T-helper 17 cell (primary cell): ENCODE measurements at places on chromosomes 4 and X.
A peak's percentile ranks its signal among the peaks of the same experiment; 100 is the strongest.

DNA sequence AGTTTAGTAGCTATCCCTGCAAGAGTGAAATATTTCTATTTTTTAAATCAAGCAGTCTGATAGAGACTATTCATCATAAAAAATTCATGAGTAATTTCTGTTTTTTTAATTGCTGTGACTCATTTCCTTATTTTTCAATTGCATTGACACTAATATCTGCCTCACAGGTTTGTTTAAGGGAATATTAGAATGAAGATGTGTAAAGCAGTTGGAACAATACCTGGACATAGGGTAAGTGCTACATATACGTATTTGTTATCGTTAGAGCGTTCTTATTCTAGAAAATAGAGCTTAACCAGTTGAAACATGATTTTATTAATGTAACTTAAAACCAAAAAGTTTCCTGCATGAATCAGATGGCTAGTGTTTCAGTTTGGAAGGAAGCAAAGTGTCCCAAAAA is 2211.3 kb downstream of the PCDH7 start:
- H3K27ac ChIP-seq = no peak overlapping the region
- no peaks in the 10 kb centered on the region for H3K27me3 ChIP-seq
- no peaks in the 10 kb centered on the region for H3K4me1 ChIP-seq
- no peaks in the 10 kb centered on the region for H3K36me3 ChIP-seq
- DNase-seq = no peak
- H3K4me3 ChIP-seq = no peak overlapping the region

DNA sequence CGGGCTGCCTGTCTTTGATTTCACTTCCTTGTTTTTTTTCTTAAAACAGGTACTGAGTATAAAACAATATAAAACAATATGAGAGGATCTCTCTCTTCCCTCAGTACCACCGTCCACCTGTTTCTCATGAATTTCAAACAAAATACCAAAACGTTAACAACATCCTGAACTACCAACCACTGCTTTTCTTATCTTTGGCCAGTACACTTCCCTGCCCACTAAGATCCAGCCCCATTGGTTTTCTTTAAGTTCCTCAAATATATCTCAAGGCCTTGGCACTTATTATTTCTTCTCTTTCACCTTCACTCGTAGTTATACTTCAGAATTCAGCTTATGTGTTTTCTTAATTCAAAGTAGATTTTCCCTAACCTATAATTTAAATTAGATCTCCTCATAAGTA is 370.2 kb upstream of the GRIA3 start:
- no peaks in the 10 kb centered on the region for H3K36me3 ChIP-seq
- H3K4me1 ChIP-seq = no peaks in the 10 kb centered on the region
- no peak overlapping the region for H3K4me3 ChIP-seq
- no peaks in the 10 kb centered on the region for H3K27me3 ChIP-seq

- DNase-seq = no peak
- no peak overlapping the region for H3K27ac ChIP-seq
- H3K36me3 ChIP-seq = peaks cover 4% of the 10 kb centered on the region
- H3K4me1 ChIP-seq = peaks cover 15% of the 10 kb centered on the region
- H3K27me3 ChIP-seq = no peaks in the 10 kb centered on the region
- peak overlapping the region; percentile 85 for H3K4me3 ChIP-seq
Measured at GRCh38 chrX:154459832-154460231, 1.8 kb downstream of the PLXNA3 start.

DNA sequence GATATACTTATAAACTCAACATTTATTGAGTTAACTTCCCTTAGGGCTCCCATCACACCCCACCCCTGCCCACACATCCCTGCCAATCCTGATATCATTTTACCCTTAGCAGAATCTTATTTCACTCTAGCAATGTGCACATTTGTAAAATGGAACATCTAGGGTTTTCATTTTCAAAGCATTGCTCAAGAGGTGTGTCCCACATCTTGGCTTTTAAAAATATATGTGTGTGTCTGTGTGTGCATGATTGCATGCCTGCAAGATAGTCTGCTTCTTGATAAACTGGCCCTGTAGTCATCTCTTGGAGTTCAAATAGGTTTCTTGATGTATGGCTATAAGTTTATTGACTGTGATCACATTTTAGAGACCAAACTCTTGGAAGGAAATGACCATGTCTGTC is 26.4 kb upstream of the EGF start:
- no peaks in the 10 kb centered on the region for H3K4me1 ChIP-seq
- DNase-seq = no peak
- no peaks in the 10 kb centered on the region for H3K36me3 ChIP-seq
- no peak overlapping the region for H3K27ac ChIP-seq

GRCh38 chr4:173018446-173018845 is 150.2 kb upstream of the GALNT7 start:
- peaks cover 5% of the 10 kb centered on the region for H3K4me1 ChIP-seq
- H3K27ac ChIP-seq = no peak overlapping the region
- no peak for DNase-seq
- peaks cover 10% of the 10 kb centered on the region for H3K27me3 ChIP-seq
- H3K4me3 ChIP-seq = no peak overlapping the region

GRCh38 chr4:2793586-2794485 is 951 bp downstream of the SH3BP2 start:
- H3K27ac ChIP-seq = no peak overlapping the region
- peaks cover 49% of the 10 kb centered on the region for H3K4me1 ChIP-seq
- DNase-seq = no peak
- H3K27me3 ChIP-seq = no peaks in the 10 kb centered on the region
- no peaks in the 10 kb centered on the region for H3K36me3 ChIP-seq

- no peak overlapping the region for H3K27ac ChIP-seq
- peaks cover 6% of the 10 kb centered on the region for H3K4me1 ChIP-seq
- H3K36me3 ChIP-seq = no peaks in the 10 kb centered on the region
- no peaks in the 10 kb centered on the region for H3K27me3 ChIP-seq
Measured at GRCh38 chr4:48912349-48912748, 5.8 kb upstream of the OCIAD2 start.

DNA sequence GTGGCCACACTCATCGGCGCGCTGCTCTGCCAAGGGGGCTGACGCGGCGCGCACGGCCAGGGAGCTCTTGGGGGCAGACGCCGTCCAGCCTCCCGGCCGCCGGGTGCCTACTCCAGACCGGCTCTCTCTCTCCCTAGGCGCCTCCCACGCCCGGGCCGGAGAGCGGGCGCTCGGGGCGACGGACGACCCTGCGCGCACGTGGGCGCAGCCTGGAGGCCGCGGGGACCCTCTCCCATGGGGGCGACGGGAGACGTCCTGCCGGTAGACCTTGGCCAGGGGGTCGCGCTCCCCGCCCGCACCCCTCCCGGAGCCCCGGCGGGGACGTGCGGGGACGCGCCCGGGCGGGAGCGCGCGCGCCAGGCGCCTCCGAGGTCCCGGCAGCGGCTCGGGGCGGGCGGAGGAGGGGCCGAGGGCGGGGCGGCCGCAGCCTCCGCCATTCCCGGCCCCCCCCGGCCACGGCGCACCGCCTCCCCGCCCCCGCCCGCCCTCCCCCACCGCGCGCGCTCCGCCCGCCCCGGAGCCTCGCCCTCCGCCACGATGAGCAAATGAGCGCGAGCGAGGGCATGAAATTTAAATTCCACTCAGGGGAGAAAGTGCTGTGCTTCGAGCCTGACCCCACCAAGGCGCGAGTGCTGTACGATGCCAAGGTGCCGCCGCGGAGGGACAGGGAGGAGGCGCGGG is at the start of gene MSL3:
Gene MSL3, plus strand, starts transcription at position 519 of the 681 bp plus-strand sequence. Its CDS starts 27 bp downstream, at position 546.
- peak within 1 kb of the TSS; percentile 97 for H3K27ac ChIP-seq
- peaks cover 3% of the 10 kb centered on the region for H3K36me3 ChIP-seq
- peak within 1 kb of the TSS; percentile 99 for H3K4me3 ChIP-seq
- peak; percentile 45 for DNase-seq
- H3K27me3 ChIP-seq = no peaks in the 10 kb centered on the region

GRCh38 chrX:20664131-20664530 is 397.4 kb upstream of the RPS6KA3 start:
- no peak for DNase-seq
- H3K4me3 ChIP-seq = no peak overlapping the region
- no peaks in the 10 kb centered on the region for H3K36me3 ChIP-seq

GRCh38 chr4:105417624-105418023 is 56.2 kb downstream of the PPA2 start:
- no peak for DNase-seq
- H3K4me1 ChIP-seq = peaks cover 4% of the 10 kb centered on the region
- H3K27me3 ChIP-seq = no peaks in the 10 kb centered on the region
- no peak overlapping the region for H3K4me3 ChIP-seq
- H3K27ac ChIP-seq = no peak overlapping the region

DNA sequence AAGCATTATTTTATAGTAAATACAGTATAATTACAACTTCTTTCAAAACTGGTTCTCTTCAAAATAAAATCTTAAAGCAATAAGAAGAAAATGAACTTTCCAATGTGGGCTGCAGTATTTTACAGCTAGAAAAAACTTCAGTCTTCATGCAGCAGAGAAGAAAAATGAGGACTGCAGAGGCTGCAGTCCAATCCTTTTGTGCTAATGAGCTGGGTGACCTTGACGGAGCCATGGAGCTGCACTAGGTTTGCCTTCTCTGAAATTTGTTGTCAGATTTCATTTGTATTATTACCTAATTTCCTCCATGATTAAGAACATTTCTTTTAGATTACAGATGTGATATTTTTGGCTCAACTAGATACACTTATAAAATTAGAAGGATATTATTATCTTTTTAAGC is 245.2 kb upstream of the ADAMTS3 start:
- H3K27me3 ChIP-seq = peaks cover 7% of the 10 kb centered on the region
- no peaks in the 10 kb centered on the region for H3K36me3 ChIP-seq
- no peak overlapping the region for H3K4me3 ChIP-seq
- DNase-seq = no peak

GRCh38 chr4:139919004-139919403 is 235.0 kb downstream of the MAML3 start:
- H3K4me1 ChIP-seq = no peaks in the 10 kb centered on the region
- no peak overlapping the region for H3K4me3 ChIP-seq
- H3K27me3 ChIP-seq = peaks cover 46% of the 10 kb centered on the region
- no peaks in the 10 kb centered on the region for H3K36me3 ChIP-seq

- DNase-seq = no peak
- H3K36me3 ChIP-seq = no peaks in the 10 kb centered on the region
- no peak overlapping the region for H3K4me3 ChIP-seq
- no peak overlapping the region for H3K27ac ChIP-seq
Measured at GRCh38 chrX:84259868-84260267, 71.9 kb upstream of the RPS6KA6 start.

GRCh38 chr4:93092765-93093164 is 735.8 kb upstream of the ATOH1 start:
- no peak overlapping the region for H3K4me3 ChIP-seq
- H3K27me3 ChIP-seq = no peaks in the 10 kb centered on the region
- DNase-seq = no peak

GRCh38 chr4:120691536-120691935 is 231.0 kb downstream of the PRDM5 start:
- H3K27me3 ChIP-seq = peaks cover 18% of the 10 kb centered on the region
- DNase-seq = no peak
- H3K27ac ChIP-seq = no peak overlapping the region
- H3K4me3 ChIP-seq = no peak overlapping the region
- no peaks in the 10 kb centered on the region for H3K4me1 ChIP-seq
- no peaks in the 10 kb centered on the region for H3K36me3 ChIP-seq

DNA sequence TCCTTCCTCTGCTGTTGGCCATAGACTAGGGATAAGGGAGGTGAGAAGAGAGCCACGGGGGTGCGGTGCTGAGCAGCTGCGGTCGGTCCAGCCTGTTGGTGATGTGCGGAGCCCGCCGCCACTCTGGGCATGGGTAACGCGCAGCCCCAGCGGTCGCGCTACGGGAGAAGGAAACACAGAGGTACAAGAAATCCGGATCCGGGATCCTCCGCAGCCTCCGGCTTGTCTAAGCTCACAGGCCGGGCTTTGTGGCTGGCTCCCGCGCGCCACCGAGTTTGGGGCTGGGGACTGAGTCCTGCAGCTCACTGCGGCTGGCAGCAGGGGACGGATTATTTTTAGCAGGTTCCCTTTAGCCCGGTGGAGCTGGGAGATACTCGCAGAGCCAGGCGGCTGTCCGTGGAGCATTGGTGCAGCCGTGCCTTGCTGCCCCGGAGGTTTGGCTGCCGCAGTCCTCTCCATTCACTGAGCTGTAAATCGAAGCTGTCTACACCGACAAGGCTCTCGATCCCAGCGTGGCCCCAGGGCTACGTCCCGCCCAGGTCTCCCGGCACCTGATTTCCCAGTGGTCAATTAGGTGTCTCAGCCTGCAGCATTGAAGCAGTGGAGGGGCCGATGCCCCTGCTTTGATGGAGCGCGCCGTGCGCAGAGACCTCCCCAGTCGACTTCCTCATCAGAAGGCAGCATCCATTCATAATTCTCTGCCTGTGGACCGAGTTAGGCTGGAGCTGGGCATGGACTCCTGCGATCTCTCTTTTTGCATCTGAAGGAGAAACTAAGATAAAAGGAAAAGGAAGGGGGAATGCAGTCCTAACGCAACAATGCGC is 81.9 kb upstream of the SCML1 start:
- peak overlapping the region; percentile 87 for H3K4me3 ChIP-seq
- H3K4me1 ChIP-seq = peaks cover 12% of the 10 kb centered on the region
- H3K36me3 ChIP-seq = no peaks in the 10 kb centered on the region
- peaks cover 5% of the 10 kb centered on the region for H3K27me3 ChIP-seq
- DNase-seq = no peak
- H3K27ac ChIP-seq = peak overlapping the region; percentile 68

DNA sequence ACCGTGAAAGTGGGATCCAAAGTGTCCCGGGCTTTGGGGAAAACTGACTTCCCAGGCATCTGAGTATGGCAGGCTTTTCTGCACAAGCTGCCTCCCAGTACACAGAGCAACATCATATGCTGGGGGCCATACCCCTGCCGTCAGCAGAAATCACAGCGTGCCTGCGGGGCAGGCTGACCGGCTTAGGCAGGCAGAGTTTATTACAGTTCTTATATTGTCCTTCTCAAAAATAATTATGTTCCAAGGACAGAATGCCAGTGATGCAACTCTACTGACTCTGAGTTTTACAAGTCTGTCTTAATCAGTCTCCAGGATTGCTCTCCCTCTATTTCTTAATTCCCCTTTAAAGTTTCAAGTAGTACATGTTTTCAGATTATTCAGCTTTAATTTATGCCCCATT is 37.0 kb downstream of the IL21 start:
- DNase-seq = no peak
- peaks cover 2% of the 10 kb centered on the region for H3K36me3 ChIP-seq
- H3K4me3 ChIP-seq = no peak overlapping the region
- H3K27me3 ChIP-seq = no peaks in the 10 kb centered on the region
- H3K4me1 ChIP-seq = peaks cover 25% of the 10 kb centered on the region

DNA sequence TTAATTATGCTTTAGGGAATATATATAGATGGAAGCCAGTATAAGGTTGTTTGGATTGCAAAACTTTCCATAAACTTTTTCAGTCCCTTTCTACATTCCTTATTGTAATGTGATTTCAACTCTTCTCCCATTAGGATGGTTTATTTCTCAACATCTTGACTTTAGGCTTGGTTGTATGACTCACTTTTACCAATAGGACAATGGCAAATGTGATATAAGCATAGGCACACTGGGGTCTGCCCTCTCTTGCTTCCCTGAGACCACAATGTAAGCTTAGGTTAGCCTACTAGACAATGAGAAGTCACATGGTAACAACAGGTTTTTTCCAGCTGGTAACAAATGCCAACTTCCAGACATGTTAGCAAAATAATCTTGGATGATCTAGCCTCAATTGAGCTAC is 163.3 kb upstream of the RBPJ start:
- no peaks in the 10 kb centered on the region for H3K36me3 ChIP-seq
- no peak overlapping the region for H3K27ac ChIP-seq
- H3K4me3 ChIP-seq = no peak overlapping the region
- no peak for DNase-seq
- peaks cover 6% of the 10 kb centered on the region for H3K27me3 ChIP-seq
- H3K4me1 ChIP-seq = no peaks in the 10 kb centered on the region

- peaks cover 11% of the 10 kb centered on the region for H3K4me1 ChIP-seq
- no peaks in the 10 kb centered on the region for H3K27me3 ChIP-seq
- H3K4me3 ChIP-seq = no peak overlapping the region
Measured at GRCh38 chr4:83266689-83267088, 17.9 kb downstream of the COQ2 start.
